ENCODE measurements at places on chromosomes 6 and 20. TPM values are rescaled to one million over a fixed set of nuclear protein-coding genes. Genes with fewer than 3 reads are reported as not detected.

FHL5 gene
- total RNA-seq: not detected

C6orf141 gene
- total RNA-seq: not detected

FILIP1 gene
- total RNA-seq: under 0.01 TPM

CRYBG1 gene
- 1.1 TPM for total RNA-seq

C20orf202 gene
- not detected for total RNA-seq

DNA sequence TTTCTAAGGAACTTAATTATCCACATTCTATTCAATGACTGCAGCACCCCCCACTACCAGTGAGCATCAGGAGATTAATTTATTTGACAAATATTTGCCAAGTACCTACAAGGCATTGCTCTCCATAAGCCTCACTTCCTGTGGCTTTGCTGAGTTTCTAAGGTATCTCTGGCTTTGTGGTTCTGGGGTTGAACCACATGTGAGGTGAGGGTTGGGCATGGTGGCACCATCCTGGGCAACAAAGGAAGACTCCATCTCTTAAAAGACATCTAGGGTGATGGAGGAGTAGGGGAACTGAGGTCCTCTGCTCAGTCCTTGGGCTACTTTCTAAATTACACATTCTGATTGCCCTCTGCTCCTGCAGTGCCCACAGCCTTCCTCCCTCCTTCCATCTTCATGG lies 25.5 kb upstream of the WFDC2 start:
- no peak for DNase-seq

Data from IMR-90 (cell line).